Tibial nerve (tissue), 4 donors: ENCODE measurements at places on chromosomes 4 and X. TPM values are rescaled to one million over a fixed set of nuclear protein-coding genes. Genes with fewer than 3 reads are reported as not detected.

- H3K27ac ChIP-seq, result peak overlapping the region; percentile 79
- peaks cover 73% of the 10 kb centered on the region for H3K4me1 ChIP-seq
- no peaks in the 10 kb centered on the region for H3K27me3 ChIP-seq
- peaks cover 18% of the 10 kb centered on the region for H3K36me3 ChIP-seq
Measured at GRCh38 chr4:2810388-2810787, 17.5 kb downstream of the SH3BP2 start.

DNA sequence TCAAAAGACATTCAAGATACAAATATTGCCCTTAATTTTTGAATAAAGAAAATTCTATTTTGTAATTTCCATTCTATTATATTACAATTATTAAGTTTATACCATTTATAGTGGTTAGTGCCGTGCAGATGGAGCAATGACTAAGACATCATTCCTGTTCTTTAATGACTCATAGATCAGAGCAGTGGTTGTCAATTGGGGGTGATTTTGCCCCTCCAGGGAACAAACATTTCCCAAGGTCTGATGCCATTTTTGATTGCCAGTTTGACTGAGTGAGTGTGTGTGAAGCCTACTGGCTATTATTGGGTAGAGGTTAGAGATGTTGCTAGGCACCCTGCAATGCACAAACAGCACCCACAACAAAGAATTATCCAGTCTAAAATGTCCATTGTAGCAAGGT is 97.9 kb upstream of the DDIT4L start:
- H3K4me3 ChIP-seq, result no peak overlapping the region
- no peaks in the 10 kb centered on the region for H3K4me1 ChIP-seq
- H3K27me3 ChIP-seq, result no peaks in the 10 kb centered on the region
- H3K36me3 ChIP-seq, result no peaks in the 10 kb centered on the region
- no peak for DNase-seq

DNA sequence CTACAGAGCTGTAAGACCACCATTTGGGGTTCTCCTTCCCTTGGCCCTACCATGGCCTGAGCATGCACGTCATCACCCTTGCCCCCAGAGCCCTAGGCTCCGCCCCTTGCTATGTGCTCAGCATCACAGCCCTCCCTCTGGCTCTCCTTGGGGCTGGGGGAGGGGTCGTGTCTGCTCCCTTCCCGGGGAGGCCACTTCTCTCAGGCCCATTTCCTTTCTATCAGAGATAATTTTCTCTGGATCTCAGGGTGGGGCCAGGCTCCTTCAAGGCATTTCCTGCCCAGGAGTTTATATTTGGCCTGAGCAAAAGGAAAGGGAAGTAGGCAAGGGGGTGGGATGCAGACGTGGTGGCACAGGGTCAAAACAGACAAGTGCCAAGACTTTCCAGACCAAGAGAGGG is 55.9 kb downstream of the STARD8 start:
- no peak for DNase-seq
- peaks cover 5% of the 10 kb centered on the region for H3K27me3 ChIP-seq
- H3K4me1 ChIP-seq, result no peaks in the 10 kb centered on the region
- H3K36me3 ChIP-seq, result no peaks in the 10 kb centered on the region
- no peak overlapping the region for H3K27ac ChIP-seq

DNA sequence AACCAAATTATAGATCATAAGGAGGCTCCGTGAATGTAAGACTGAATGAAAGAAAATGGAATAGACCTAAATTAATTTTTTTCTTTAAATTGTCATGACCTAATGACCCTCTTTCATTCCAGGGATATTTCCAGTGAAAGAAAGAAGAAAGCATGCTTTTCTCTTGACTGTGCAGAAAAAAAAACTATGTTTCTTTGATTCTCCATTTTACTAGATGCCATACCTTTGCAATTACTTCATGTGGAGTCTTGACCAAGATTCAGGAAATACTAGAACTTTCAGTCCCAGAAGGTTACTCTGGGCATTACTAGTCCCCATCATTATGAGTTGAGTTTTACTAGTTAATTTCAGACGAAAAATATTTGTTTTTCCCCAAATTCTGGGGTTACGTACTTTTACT is 6.4 kb upstream of the COMMD8 start:
- H3K4me3 ChIP-seq, result no peak overlapping the region
- H3K36me3 ChIP-seq, result no peaks in the 10 kb centered on the region
- H3K27ac ChIP-seq, result no peak overlapping the region
- no peak for DNase-seq
- no peaks in the 10 kb centered on the region for H3K27me3 ChIP-seq

- H3K4me3 ChIP-seq, result no peak overlapping the region
- no peaks in the 10 kb centered on the region for H3K36me3 ChIP-seq
- H3K4me1 ChIP-seq, result no peaks in the 10 kb centered on the region
- H3K27me3 ChIP-seq, result no peaks in the 10 kb centered on the region
Measured at GRCh38 chr4:183333202-183333601, 11.0 kb upstream of the CLDN24 start.

GRCh38 chr4:37279121-37279520 is 34.6 kb downstream of the NWD2 start:
- H3K4me1 ChIP-seq, result no peaks in the 10 kb centered on the region
- no peak overlapping the region for H3K27ac ChIP-seq
- no peaks in the 10 kb centered on the region for H3K27me3 ChIP-seq

DNA sequence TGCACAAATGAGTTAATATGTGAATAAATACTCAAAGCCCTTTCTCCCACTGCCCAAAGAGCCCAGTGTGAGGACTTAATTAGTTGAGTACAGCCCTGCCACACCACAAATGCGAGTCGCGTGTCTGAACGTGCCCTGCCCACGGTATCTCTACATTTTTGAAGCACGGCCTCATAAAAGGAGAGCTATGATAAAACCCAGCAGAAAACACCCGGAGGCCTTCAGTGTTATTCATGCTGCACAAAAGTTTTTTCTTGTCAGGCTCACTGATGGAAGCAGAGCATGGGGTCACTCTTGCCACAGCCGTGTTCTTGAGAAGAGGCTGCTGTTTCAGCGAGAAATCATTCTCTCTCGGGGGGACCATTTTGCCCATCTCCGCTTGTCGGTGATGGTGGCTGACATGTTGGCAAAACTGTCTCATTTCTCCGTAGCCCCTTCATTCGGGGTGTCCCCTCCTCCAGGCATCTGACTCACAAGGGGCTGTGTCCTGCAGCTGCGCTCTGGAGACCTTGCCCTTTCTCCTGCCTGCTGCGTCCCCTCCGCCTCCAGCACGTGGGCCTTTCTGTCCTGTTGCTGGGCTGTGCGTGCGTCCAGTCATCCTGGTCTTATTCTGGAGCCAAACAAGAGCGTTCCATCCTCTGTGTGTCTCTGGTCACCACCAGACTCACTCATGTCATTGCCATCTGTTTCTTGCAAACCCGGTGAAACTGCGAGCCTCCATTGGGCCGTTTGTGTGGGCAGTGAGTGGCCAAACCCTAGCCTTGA is 88.8 kb downstream of the SORCS2 start:
- no peak overlapping the region for H3K4me3 ChIP-seq
- no peaks in the 10 kb centered on the region for H3K27me3 ChIP-seq
- H3K27ac ChIP-seq, result no peak overlapping the region
- no peak for DNase-seq
- no peaks in the 10 kb centered on the region for H3K4me1 ChIP-seq

DNA sequence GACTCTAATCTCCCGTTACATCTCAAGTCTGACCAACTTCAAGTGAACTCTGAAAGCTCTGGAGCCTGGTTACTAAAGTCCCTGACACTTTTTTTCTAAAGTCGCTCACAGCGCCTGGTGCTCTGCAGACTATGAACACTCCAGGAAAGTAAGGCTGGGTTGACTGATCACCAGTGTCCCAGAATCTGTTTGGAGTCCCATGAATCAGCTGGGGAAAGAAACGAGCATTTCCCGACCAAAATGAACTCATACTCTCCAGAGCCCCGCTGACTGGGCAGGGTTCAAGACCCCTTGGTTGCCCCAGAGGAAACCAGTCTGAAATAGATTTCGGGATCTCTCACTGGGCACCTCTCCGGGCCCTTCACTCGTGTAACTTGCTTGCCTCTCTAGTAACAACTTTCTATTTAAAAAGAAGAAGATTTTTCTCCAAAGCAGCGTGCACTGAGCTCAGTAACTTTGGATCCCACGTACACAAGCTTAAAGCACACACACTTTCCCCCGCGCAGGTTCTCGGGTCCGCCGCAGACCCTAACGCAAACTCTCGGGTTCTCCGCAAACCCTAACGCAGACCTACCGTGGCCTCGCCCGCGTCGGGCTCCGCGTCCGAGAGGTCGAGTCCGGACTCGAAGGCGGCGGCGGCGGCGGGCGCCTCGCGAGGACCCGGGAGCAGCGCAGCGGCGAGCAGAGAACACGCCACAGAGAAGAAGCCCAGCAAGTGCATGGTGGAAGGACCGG is 964 bp downstream of the VEGFC start:
- H3K36me3 ChIP-seq, result no peaks in the 10 kb centered on the region
- H3K4me3 ChIP-seq, result peak overlapping the region; percentile 33
- H3K27me3 ChIP-seq, result no peaks in the 10 kb centered on the region
- DNase-seq, result no peak
- H3K4me1 ChIP-seq, result no peaks in the 10 kb centered on the region

DNA sequence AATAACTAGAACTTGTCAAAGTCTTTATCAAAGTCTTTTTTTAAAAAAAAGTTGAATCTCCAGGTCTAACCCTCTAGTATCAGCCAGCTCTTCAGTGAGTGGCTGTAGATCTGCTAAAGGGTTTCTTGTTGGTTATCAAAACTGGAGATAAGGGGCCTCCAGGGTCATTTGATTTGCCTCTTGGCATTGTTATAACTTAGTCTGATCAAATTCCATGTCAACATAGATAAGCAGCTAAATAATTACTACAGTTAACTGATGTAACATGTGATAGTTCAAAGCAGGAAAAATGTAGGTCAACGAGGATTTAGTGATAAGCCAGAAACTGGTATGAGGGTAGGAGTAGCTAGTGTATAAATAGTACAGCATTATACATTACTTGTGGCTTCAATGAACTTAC is 465.1 kb downstream of the PDHA2 start:
- no peaks in the 10 kb centered on the region for H3K36me3 ChIP-seq
- no peak overlapping the region for H3K4me3 ChIP-seq
- no peaks in the 10 kb centered on the region for H3K4me1 ChIP-seq
- DNase-seq, result no peak

- peaks cover 81% of the 10 kb centered on the region for H3K4me1 ChIP-seq
- no peaks in the 10 kb centered on the region for H3K27me3 ChIP-seq
- DNase-seq, result no peak
- no peaks in the 10 kb centered on the region for H3K36me3 ChIP-seq
- H3K4me3 ChIP-seq, result no peak overlapping the region
Measured at GRCh38 chr4:169252339-169253112, 18.2 kb downstream of the SH3RF1 start.

DNA sequence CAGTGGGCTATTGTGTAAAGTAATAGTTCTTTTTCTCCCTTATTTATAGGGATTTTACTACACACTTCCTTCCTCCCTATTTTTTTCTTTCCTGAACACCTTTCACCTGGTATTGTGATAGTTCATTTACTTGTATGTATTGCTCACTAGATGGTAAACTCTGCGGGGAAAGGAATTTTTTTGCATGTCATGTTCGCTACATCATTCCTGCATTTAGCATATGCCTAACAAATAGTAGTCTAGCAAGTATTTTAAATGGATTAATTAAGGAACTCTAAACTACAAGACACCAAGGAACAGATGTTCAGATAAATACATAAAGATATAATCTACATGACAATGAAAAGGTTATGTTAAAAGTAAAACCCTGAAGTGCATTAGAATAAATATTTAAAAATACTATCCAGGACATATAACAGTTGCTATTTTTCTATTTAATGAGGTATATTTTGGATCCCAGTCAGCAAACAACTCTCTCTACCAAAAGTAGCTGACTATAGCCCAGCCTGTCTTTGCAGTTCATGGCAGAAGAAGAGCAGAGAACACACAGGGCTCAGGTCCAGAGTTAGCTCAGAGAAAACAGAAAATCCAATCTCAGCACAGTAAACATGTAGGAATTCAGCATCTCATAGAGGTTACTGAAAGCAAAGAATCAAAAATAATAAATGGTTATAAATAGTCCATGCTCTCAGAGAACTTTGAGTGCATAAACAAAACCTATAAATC is 87.8 kb downstream of the PACRGL start:
- DNase-seq, result no peak
- H3K4me3 ChIP-seq, result no peak overlapping the region
- no peaks in the 10 kb centered on the region for H3K4me1 ChIP-seq
- H3K36me3 ChIP-seq, result no peaks in the 10 kb centered on the region
- no peak overlapping the region for H3K27ac ChIP-seq
- H3K27me3 ChIP-seq, result no peaks in the 10 kb centered on the region

GRCh38 chr4:78059524-78059889 is 2.4 kb downstream of the FRAS1 start:
- H3K27me3 ChIP-seq, result peaks cover 6% of the 10 kb centered on the region
- peak overlapping the region; percentile 49 for H3K27ac ChIP-seq
- no peaks in the 10 kb centered on the region for H3K36me3 ChIP-seq
- H3K4me3 ChIP-seq, result peak overlapping the region; percentile 30
- peak; percentile 41 for DNase-seq

- no peaks in the 10 kb centered on the region for H3K36me3 ChIP-seq
- DNase-seq, result no peak
- peak overlapping the region; percentile 61 for H3K27ac ChIP-seq
- peaks cover 32% of the 10 kb centered on the region for H3K4me1 ChIP-seq
- H3K27me3 ChIP-seq, result no peaks in the 10 kb centered on the region
Measured at GRCh38 chr4:38174801-38175200, 214.6 kb downstream of the PTTG2 start.

GRCh38 chr4:5976921-5977320 is 41.3 kb downstream of the C4orf50 start:
- H3K36me3 ChIP-seq, result no peaks in the 10 kb centered on the region
- no peak overlapping the region for H3K27ac ChIP-seq
- no peak for DNase-seq

- H3K27me3 ChIP-seq, result no peaks in the 10 kb centered on the region
- H3K36me3 ChIP-seq, result no peaks in the 10 kb centered on the region
- H3K4me1 ChIP-seq, result no peaks in the 10 kb centered on the region
- H3K4me3 ChIP-seq, result no peak overlapping the region
Measured at GRCh38 chr4:23348789-23349498, 540.9 kb downstream of the PPARGC1A start.

DNA sequence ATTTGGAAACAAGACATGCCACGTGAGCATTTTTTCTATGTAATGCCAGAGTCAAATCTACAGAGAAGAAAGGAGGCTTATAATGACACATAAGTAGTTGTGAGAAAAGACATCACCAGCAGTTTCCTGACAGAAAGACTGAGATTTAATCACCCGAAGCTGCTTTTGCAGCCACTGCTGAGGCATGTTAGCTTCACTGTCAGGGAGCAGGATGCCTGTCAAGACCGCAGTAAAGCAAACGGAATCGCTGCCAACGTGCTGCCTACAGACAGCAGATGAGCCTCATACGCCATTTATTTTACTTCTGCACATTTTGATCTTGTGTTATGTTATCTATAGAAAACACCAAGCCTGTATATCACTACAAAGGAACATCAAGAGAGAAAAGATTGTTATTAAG is 68.7 kb upstream of the NDST3 start:
- no peaks in the 10 kb centered on the region for H3K27me3 ChIP-seq
- no peak overlapping the region for H3K4me3 ChIP-seq
- no peak overlapping the region for H3K27ac ChIP-seq
- no peaks in the 10 kb centered on the region for H3K4me1 ChIP-seq

The TRAM1L1 gene
- 0.84 TPM for total RNA-seq

The UNC5C gene
- total RNA-seq, result 1.2 TPM

The L1CAM gene
- 53.7 TPM for total RNA-seq

The GAGE2A gene
- not detected for total RNA-seq

The NPY2R gene
- not detected for total RNA-seq

The SPACA5B gene
- total RNA-seq, result not detected

The FBXO8 gene
- 31.0 TPM for total RNA-seq

The TMEM150C gene
- total RNA-seq, result 44.9 TPM

The VSIG4 gene
- 97.5 TPM for total RNA-seq

The ZCCHC12 gene
- not detected for total RNA-seq

The TXK gene
- not detected for total RNA-seq

The EPGN gene
- 0.78 TPM for total RNA-seq
